Activated T-cell treated with anti-CD3 and anti-CD28 coated beads, Interleukin-2, amount 50 U/mL, for 72 hours (primary cell): ENCODE measurements at places on chromosomes 12 and 14. TPM values are rescaled to one million over a fixed set of nuclear protein-coding genes. Genes with fewer than 3 reads are reported as not detected.

- DNase-seq = no peak
These were observed 666 bp upstream of the DERA start for GRCh38 chr12:15910468-15910863.

GRCh38 chr12:24198936-24199671 lies 249.6 kb upstream of the SOX5 start:
- no peak for DNase-seq

DNA sequence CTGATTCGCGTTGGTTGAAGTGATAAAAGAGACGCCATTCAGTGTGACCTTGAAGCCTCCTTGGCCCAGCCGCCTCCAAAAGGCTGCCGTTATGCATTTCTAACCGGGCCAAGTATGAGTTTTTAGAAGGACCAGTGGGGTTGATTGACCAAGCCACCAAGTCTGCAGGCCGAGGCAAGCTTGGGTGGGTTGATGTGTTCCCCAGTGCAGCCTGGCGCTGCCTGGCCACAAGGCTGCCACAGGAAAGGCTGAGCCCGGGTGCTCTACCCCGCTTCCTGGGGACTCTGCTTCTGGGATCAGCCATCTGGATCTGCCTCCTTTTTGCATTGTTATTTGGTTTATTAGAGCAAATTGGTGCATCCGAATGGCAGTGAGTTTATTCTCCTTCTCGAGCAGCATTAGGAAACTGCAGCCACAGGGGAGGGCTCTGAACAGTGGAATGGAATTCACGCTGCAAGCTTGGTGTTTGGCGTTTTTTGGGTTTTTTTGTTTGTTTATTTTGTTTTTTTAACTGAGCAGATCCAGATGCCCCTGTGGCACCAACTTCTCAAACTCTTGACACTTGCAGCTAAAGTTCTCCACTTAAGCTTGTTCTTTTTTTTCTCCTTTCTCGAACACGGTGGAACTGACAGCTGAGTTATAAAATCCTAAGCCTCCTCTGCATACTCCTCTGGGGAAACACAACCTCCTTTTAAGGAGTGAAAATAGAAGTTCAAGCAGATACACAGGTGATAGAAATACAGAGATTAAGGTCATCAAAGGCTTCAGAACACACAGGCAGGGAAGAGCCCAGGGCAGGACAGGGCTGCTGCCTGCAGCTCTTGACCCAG lies 145.4 kb upstream of the FKBP4 start:
- DNase-seq = no peak

DNA sequence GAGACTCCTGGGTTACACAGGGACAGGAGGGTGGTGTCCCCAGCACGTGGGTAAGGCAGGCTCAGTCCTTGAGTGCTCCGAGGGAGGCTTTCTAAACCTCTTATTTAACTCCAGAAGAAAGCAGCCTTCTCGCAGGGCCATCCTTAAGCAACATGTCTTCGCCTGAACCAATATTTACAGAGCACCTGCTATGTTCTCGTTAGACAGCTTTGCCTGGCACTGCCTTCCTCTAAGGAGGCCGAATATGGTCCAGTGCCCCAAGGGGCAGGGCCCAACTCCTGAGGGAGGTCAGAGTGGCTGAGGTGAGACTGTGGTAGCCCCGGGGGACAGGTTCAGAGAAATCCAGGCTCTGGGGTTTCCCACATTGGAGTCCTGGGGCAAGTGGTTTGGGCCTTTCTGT lies 2.1 kb upstream of the SCARB1 start:
- DNase-seq = no peak

DNA sequence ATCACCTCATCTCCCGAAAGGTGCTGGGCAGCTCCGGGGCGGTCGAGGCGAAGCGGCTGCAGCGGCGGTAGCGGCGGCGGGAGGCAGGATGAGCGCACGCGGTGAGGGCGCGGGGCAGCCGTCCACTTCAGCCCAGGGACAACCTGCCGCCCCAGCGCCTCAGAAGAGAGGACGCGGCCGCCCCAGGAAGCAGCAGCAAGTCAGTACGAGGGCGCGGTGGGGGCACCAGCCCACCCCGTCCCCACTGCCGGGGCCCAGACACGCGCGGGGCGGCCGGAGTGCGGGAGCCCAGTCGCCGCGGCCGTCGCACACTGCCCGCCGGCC lies 862 bp downstream of the HMGA2 start:
- no peak for DNase-seq

The HRK gene
- not detected for total RNA-seq

GRCh38 chr14:23375527-23376251 lies 1.2 kb upstream of the CMTM5 start:
- DNase-seq = no peak

DNA sequence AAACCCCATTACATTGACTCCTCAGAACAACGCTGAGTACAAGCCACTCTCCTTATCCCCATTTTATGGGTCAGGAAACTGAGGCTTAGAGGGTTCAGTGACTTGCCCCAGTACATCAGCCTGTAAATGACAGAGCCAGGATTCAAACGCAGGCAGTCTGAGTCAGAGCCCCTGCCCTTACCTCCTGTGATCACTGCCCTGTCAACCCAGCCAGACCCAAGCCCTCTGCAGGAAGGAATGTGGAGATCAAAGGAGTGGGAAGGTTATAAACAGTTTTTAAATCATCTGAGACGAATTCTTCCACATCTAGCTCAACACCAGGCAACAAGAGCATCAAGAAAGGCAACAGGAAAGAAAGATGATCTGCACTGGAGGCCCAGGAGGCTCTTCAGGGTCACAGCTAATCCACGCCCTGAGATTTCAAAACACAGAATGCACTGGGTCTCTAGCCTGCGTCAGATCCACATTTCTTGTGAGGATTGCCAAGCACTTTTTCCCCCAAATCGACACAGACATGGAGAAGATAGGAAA lies 38.5 kb downstream of the SPTB start:
- DNase-seq = no peak

DNA sequence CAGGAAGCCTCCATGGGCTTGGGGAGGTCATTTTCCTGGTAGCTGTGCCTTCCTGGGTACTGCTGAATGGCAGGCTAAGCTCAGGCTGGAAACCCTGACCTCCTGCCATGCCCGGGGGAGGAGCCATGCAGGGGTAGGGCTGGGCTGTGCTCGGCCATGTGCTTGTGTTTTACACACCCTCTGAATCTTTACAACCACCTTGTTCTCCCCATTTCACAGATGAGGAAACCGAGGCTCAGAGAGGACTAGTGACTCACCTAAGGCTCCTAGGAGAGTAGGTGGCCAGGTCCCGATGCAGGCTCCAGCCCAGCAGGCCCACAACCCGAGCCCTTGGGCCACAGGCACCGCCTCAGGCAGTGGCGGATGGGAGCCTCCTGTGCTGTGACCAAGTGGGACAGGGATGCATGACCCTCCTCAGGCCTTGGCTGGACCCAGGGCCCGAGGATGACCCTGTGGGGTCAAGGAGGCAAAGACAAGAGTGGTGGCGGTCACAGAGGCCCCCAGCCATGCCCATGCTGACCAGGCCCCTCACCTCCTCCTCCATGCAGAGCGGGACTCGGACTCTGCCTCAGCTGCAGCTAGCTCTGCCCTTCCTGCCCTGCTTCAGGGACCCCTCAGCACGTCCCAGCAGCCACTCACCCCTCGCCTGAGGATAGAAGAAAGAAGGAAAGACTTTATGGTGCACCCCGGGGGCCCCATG lies 136.1 kb downstream of the CALM1 start:
- DNase-seq = no peak

GRCh38 chr12:72282721-72283120 lies 10.6 kb downstream of the TRHDE start:
- DNase-seq = no peak

The DEGS2 gene
- total RNA-seq = 1.8 TPM

The BLTP3B gene
- 48.9 TPM for total RNA-seq

DNA sequence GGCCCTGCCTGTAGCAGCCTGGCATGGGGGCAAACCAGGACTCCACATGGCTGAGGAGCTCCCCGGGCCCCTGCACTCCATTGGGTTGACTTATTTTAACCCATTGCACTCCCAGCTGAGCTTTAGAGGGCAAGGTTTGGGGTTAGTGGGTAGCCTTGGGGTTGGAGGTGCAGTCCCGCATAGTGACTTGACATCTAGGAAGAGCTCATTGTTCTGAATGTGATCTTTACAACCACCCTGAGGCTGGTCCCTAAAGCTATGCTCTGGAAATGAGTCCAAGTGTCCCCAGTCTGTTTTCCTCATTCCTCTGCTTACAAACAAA lies 36.4 kb downstream of the NFKBIA start:
- peak; percentile 35 for DNase-seq

GRCh38 chr12:29427964-29428363 lies 47.0 kb upstream of the ERGIC2 start:
- peak; percentile 5 for DNase-seq

The CLEC4D gene
- total RNA-seq = not detected

DNA sequence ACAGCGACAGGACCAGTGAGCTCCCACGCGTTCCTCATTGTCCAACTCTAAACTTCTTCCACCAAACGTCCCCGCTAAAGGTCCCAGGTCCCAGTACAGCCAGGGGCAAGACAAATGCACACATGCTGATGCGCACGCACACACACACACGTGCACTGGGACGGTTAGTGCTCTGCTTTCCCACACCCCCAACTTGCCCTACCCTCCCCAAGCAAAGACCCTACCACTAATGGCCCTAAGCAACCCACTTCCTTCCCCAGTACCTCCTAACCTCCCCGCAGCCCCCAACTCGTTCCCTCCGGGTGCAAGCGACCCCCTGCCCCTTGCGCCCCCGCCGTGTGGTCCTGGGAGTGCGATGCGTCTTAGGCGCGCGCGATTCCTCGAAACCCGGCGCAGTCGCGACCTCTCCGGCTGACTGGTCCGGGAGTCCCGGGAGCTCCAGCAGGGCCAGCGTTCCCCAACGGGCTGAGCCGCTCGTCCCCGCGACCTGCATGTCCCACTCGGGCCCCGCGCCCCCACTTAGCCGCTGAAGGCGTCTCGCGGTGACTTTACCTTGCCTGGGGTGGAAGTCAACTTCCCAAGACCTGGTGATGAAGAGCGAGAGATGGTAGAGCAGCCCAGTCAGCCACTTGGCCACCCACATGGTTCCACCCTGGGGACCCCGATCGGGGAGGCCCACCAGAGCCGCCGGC lies 578 bp downstream of the ADAMTS20 start:
- no peak for DNase-seq

The ERP27 gene
- total RNA-seq = 4.0 TPM

DNA sequence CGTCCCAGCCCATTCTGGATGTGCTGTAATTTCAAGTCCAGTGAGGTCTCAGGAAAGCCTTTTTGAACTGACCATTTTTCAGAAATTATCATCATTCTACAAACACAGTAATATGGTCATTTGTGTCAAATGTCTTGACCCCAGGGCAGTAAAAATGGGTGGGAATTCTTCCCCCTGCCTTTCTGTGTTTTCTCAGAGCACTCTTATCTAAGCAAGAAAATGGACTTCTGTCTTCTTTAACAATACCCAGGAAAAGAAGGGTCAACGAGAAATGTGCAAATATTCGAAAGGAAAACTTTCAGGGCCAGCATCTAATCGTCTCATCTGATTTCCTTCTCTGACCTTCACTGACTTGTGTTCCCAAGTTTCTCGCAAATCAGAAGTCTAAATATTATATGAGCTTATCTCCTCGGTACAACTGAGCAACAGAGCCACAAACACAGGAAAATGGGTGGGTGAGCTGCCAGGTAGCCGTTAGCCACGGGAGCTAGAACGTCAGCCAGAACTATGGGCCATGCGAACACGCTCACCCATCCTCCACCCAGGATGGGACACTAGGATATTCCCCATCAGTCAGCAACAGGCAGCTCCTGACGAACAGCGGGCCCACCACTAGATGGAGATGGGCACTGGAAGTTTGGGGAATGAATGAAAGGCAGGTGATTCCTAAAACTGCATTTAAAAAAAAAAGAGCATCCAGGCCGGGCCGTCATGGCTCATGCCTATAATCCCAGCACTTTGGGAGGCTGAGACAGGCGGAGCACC lies 57.1 kb downstream of the VWF start:
- no peak for DNase-seq

The STAT6 gene
- 191 TPM for total RNA-seq

- DNase-seq = no peak
These were observed 12.3 kb downstream of the NEMP1 start for GRCh38 chr12:57066245-57066644.

The OAS3 gene
- total RNA-seq = 39.3 TPM

GRCh38 chr12:124920353-124920935 lies 6.0 kb upstream of the UBC start:
- DNase-seq = no peak

The HDAC7 gene
- total RNA-seq = 350 TPM

DNA sequence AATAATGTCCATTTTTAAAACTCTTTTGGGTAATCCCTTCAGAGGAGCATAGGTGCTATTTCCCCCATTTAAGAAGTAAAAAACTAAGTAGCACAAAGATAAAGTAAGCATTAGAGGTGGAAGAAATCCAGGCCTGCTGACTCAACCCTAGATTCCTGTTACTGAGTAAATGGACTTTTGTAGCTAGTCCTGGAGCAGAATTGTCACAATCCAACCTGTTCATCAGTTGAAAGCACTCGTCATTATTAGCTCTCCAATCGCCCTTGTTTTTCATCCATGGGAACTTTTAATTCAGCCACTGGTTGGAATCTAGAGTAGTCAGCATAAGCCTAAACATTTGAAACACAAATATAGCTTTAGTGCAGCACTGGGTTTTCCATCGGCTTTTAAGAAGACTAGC lies 139.5 kb upstream of the AMIGO2 start:
- DNase-seq = no peak

DNA sequence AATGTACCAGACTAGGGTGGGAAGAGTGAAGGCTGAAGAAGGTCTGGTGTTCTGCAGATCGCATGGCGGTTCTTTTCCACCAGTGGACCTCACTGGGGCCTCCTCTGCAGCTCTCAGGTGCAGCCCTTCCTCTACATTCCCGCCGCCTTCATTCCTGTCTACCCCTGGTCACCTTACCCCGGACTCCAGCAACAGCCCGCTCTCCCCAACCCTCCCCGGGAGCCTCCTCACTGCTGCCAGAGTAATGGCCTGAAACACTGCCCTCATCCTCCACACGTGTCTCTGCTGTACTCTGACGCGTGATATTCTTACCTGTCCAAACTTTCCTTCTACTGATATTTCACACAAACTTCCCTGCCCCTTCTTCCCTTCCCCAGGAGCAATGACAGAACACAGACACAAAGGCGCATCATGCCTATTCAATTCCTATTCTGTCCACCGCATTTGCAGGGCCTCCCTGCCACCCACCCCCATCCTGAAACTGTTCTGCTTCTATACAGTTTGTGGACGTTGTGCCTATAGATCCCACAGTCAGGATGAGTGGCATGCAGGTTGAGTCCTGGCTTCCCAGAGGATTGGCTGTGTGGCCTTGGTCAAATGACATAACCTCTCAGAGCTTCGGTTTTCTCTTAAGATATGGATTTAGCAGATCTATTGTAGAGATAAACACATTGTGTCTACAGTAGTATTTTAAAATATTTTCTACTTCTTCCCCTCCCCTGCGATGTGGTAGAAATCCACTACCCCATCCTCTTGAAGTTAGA lies 1.7 kb upstream of the NUAK1 start:
- no peak for DNase-seq

DNA sequence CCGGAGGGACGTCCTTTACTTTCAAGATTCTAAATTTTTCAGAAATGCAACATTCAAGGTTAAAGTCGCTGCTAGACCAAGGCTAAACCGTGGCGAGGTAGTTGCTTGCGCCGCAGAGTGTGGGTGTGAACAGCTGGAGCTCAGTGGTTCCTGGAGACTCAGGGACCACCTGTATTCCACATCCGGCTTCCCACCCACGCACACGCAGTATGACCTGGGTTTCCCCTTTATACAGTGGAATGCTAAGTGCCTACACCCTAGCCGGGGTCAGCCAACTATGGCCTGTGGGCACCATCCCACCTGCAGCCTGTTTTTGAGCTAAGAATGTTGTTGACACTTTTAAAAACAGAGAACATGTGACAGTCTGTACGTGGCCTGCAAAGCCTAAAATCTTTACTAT lies 42.9 kb upstream of the TESC start:
- DNase-seq = no peak
